ENCODE measurements at places on chromosomes 2 and 18. TPM values are rescaled to one million over a fixed set of nuclear protein-coding genes. Genes with fewer than 3 reads are reported as not detected.

- no peak overlapping the region for H3K4me3 ChIP-seq
- peaks cover 93% of the 10 kb centered on the region for H3K36me3 ChIP-seq
- no peaks in the 10 kb centered on the region for H3K27me3 ChIP-seq
- H3K27ac ChIP-seq, result no peak overlapping the region
- no peaks in the 10 kb centered on the region for H3K4me1 ChIP-seq
Measured at GRCh38 chr2:43950383-43951008, 45.3 kb downstream of the LRPPRC start.

DNA sequence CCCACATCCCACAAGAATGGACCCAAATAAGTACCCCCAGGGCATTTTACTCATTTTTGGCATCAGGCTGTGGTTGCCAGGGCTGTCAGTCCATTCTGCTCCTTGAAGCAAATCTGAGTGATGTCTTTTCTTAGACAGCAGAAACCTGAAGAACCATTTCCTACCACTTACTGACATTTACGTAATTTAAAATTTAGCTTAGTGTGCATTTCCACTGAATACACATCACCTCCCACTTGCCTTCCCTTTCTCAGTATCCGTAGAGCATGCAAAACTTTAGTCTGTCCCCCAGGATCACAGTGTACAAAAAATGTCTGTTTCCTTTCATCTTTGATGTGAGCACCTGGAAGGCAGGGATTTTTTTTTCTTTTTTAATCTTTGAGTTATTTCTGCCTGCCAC lies 130.3 kb downstream of the XIRP2 start:
- no peaks in the 10 kb centered on the region for H3K4me1 ChIP-seq
- peaks cover 4% of the 10 kb centered on the region for H3K27me3 ChIP-seq
- H3K36me3 ChIP-seq, result no peaks in the 10 kb centered on the region
- no peak overlapping the region for H3K4me3 ChIP-seq
- H3K27ac ChIP-seq, result no peak overlapping the region

The IAH1 gene
- total RNA-seq, result 57.3 TPM

DNA sequence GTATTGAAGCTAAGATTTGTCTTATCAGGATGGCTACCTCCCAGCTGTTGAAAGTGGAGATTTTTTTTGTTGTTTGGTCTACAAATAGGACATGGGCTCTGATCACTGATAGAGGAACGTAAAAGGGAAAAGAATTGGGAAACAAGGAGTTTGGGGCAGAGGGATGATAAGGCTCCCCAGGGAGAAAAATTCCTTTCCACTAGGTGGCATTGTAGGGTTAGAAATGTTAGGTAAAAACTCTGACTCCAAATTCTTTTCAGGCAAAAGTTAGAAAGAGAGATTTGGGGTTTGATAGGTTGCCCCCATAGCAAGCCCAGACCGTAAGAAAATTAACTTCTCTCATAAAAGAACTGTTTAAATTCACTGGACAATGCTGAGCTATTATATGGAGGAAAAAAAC lies 19.8 kb downstream of the CMPK2 start:
- no peaks in the 10 kb centered on the region for H3K27me3 ChIP-seq
- no peak overlapping the region for H3K27ac ChIP-seq
- H3K4me1 ChIP-seq, result no peaks in the 10 kb centered on the region
- no peak overlapping the region for H3K4me3 ChIP-seq
- H3K36me3 ChIP-seq, result peaks cover 72% of the 10 kb centered on the region

The ASB18 gene
- not detected for total RNA-seq

The STAT1 gene
- 62.8 TPM for total RNA-seq

GRCh38 chr18:13680612-13681011 lies 45.7 kb downstream of the FAM210A start:
- H3K27ac ChIP-seq, result no peak overlapping the region
- no peaks in the 10 kb centered on the region for H3K27me3 ChIP-seq
- H3K4me3 ChIP-seq, result no peak overlapping the region
- no peaks in the 10 kb centered on the region for H3K36me3 ChIP-seq
- H3K4me1 ChIP-seq, result peaks cover 11% of the 10 kb centered on the region

The GREB1L gene
- total RNA-seq, result not detected

The LDLRAD4 gene
- total RNA-seq, result 52.9 TPM

The SGO2 gene
- total RNA-seq, result 3.4 TPM

- peak overlapping the region; percentile 88 for H3K27ac ChIP-seq
- peak; percentile 27 for DNase-seq
- H3K27me3 ChIP-seq, result no peaks in the 10 kb centered on the region
- peaks cover 64% of the 10 kb centered on the region for H3K4me1 ChIP-seq
Measured at GRCh38 chr18:63298400-63299365, 20.9 kb downstream of the BCL2 start.

GRCh38 chr18:7878265-7879211 lies 311.4 kb downstream of the PTPRM start:
- H3K4me1 ChIP-seq, result no peaks in the 10 kb centered on the region
- H3K27me3 ChIP-seq, result no peaks in the 10 kb centered on the region
- H3K4me3 ChIP-seq, result no peak overlapping the region
- no peak overlapping the region for H3K27ac ChIP-seq

GRCh38 chr2:60413814-60414168 lies 139.7 kb downstream of the BCL11A start:
- no peaks in the 10 kb centered on the region for H3K36me3 ChIP-seq
- DNase-seq, result no peak
- no peak overlapping the region for H3K27ac ChIP-seq

DNA sequence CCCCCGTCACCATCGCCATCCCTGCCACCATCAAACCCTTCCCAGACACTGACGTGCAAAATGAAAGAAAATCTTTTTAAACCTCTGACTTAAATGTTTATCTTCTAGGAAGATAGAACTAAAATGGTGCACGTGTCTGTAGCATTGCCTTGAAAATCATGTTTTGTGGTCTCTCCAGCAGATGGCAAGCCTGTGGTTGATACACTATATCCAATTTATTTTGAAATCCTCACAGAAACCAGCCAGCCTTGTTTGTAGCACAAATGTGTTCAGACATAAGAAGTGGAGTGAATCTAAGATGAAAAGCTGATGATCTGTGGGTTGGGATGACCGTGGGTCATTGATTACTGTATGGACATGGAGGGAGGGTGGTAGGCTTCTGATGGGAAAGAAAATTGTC lies 436.2 kb upstream of the SMIM21 start:
- H3K4me3 ChIP-seq, result no peak overlapping the region
- no peak overlapping the region for H3K27ac ChIP-seq
- no peaks in the 10 kb centered on the region for H3K36me3 ChIP-seq
- H3K4me1 ChIP-seq, result no peaks in the 10 kb centered on the region
- no peak for DNase-seq

DNA sequence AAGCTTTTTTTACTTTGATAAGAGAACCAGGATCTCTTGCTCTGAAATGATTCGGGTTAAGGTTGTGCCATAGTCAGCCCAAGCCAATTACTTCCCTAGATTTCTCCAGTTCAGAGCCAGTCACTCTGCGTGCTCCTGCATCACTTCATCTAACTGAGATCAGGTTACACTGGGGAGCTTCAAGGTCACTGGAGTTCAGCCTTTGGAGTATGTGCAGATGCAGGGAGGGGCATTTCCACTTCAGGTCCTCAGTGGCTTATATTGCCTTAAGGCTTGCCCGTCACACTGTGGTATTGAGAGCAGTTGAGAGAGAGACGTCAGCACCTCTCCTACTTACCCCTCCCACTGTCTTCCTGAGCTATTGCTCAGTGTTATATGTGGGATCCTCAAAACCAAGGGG lies 317.8 kb downstream of the EPHA4 start:
- no peak overlapping the region for H3K27ac ChIP-seq
- no peak for DNase-seq
- no peaks in the 10 kb centered on the region for H3K4me1 ChIP-seq

- no peak overlapping the region for H3K4me3 ChIP-seq
- no peak for DNase-seq
- no peak overlapping the region for H3K27ac ChIP-seq
- H3K4me1 ChIP-seq, result peaks cover 36% of the 10 kb centered on the region
- H3K36me3 ChIP-seq, result no peaks in the 10 kb centered on the region
Measured at GRCh38 chr2:60416221-60417008, 137.0 kb downstream of the BCL11A start.

The MSGN1 gene
- total RNA-seq, result not detected

GRCh38 chr2:70349921-70350685 lies 48.2 kb upstream of the FAM136A start:
- H3K36me3 ChIP-seq, result no peaks in the 10 kb centered on the region
- no peak overlapping the region for H3K4me3 ChIP-seq
- no peak overlapping the region for H3K27ac ChIP-seq
- no peak for DNase-seq

GRCh38 chr2:175585496-175585895 lies 404.0 kb upstream of the ATP5MC3 start:
- no peaks in the 10 kb centered on the region for H3K4me1 ChIP-seq
- no peaks in the 10 kb centered on the region for H3K36me3 ChIP-seq
- no peak for DNase-seq
- no peak overlapping the region for H3K27ac ChIP-seq
- H3K4me3 ChIP-seq, result no peak overlapping the region

DNA sequence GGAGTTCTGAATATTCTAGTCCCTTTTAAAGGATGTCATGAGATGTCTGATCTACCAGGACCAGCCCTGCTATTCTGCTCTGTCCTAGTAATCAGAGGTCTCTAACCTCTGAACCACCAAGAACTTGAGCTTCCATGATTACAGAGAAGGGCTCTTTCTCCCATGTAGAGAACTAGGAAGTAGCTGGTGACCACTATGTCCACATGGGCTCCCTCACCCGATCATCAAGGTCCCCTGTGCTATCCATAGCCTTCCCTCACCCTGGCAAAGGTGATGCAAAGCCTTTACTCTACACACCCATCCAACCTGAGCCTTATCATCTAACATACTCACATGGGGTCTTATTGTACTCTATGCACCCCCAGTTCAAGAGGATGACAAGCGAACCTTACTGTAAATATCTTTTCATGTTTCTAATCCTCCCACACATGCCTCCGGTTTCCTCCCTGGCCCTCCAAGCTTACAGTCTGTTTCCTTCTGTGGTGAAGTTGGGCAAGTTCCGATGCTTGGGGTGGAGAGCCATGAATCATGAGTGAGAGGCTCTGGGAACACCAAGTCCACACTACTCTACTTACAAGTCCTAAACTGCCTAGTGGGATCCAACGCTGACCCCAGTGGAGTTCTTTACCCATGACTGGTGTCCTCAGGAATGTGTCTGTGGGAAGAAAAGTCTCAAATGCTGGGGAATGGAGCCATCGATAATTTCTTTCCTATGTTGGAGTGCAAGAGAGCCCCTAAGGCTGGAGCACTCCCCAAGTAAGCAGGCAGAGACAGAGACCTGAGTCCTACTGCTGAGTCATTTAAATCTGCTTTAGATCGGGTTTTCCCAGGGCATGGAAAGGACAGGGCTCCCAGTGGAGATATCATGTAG lies 73.3 kb upstream of the KLF7 start:
- no peaks in the 10 kb centered on the region for H3K36me3 ChIP-seq
- no peaks in the 10 kb centered on the region for H3K27me3 ChIP-seq
- no peak overlapping the region for H3K27ac ChIP-seq
- no peak for DNase-seq

- H3K4me1 ChIP-seq, result no peaks in the 10 kb centered on the region
- no peak overlapping the region for H3K27ac ChIP-seq
- no peak overlapping the region for H3K4me3 ChIP-seq
- H3K27me3 ChIP-seq, result no peaks in the 10 kb centered on the region
- no peak for DNase-seq
Measured at GRCh38 chr2:186328838-186329237, 157.2 kb upstream of the ZC3H15 start.

DNA sequence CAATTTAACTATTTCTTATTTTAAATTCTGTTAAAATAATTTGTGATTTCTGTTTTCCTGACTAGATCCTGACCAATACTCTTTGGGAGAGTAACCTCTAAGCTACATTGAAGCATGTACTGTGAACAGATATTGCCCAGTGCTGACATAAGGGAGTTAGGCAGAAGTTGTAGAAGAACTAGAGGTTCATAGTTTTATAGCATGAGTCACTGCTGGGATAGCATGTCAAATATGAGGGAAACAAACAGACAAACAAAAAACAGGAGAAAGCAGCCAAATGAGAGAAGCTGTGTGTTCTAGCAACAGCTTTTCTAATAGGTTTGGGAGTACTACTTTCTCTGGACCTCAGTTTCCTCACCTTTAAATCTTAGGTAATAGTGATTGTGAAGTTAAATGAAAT lies 72.4 kb downstream of the CERS6 start:
- DNase-seq, result no peak
- peaks cover 82% of the 10 kb centered on the region for H3K4me1 ChIP-seq
- H3K4me3 ChIP-seq, result no peak overlapping the region
- no peak overlapping the region for H3K27ac ChIP-seq
- H3K36me3 ChIP-seq, result peaks cover 9% of the 10 kb centered on the region

The VSNL1 gene
- not detected for total RNA-seq

The TFCP2L1 gene
- total RNA-seq, result not detected

DNA sequence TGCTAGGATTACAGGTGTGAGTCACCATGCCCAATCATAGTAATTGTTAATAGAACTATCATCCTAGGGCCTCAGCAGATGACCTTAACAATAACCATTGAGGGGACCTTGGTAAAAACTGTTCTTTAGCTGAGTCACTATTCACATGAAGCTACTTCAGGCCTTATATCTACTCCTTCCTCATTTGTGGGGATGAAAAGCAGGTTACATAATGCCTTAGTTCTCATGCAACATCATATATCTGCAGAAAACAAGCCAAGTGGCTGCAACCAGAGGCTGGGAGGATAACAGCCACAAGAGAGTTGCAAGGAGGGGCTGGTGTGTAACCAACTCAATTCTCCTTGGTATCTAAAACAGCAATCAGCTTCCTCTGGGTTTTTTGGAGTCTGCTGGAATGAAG lies 445.4 kb downstream of the NBAS start:
- peaks cover 3% of the 10 kb centered on the region for H3K4me1 ChIP-seq
- H3K27me3 ChIP-seq, result no peaks in the 10 kb centered on the region
- H3K36me3 ChIP-seq, result peaks cover 33% of the 10 kb centered on the region
- no peak overlapping the region for H3K27ac ChIP-seq
- H3K4me3 ChIP-seq, result no peak overlapping the region
- DNase-seq, result no peak

The BCS1L gene
- 50.7 TPM for total RNA-seq

GRCh38 chr2:197089655-197090054 lies 163.1 kb upstream of the PGAP1 start:
- no peak overlapping the region for H3K4me3 ChIP-seq
- no peaks in the 10 kb centered on the region for H3K27me3 ChIP-seq
- peak overlapping the region; percentile 74 for H3K27ac ChIP-seq
- no peak for DNase-seq

DNA sequence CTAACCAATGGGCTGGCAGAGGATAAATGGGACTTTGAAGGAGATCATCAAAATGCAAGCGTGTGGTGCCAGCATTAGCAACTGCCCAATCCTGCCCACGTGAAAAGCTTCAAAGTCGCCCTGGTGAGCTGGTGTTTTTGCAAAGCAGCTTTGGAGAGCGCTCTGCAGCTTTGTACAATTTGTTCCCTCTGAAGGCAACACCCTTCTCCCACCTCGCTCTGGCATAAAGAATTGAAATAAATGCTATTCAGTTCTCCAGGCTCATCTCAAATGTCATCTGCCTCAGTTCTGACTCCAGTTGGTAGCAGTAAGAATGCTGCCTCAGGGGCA lies 3.5 kb downstream of the COPS9 start:
- H3K4me1 ChIP-seq, result peaks cover 28% of the 10 kb centered on the region
- no peak overlapping the region for H3K27ac ChIP-seq
- no peak overlapping the region for H3K4me3 ChIP-seq
- DNase-seq, result no peak
- H3K36me3 ChIP-seq, result peaks cover 26% of the 10 kb centered on the region

- H3K27me3 ChIP-seq, result peaks cover 2% of the 10 kb centered on the region
- H3K4me1 ChIP-seq, result no peaks in the 10 kb centered on the region
- no peaks in the 10 kb centered on the region for H3K36me3 ChIP-seq
- H3K4me3 ChIP-seq, result no peak overlapping the region
- H3K27ac ChIP-seq, result no peak overlapping the region
- no peak for DNase-seq
Measured at GRCh38 chr18:25799231-25799630, 291.2 kb downstream of the SS18 start.

Measured in naive thymus-derived CD8-positive, alpha-beta T cell (primary cell).